Activated T-cell treated with anti-CD3 and anti-CD28 coated beads for 24 hours (primary cell): ENCODE measurements at places on chromosomes 7 and 10.

GRCh38 chr7:42292991-42293521 is 56.0 kb upstream of the GLI3 start:
- no peak for DNase-seq

DNA sequence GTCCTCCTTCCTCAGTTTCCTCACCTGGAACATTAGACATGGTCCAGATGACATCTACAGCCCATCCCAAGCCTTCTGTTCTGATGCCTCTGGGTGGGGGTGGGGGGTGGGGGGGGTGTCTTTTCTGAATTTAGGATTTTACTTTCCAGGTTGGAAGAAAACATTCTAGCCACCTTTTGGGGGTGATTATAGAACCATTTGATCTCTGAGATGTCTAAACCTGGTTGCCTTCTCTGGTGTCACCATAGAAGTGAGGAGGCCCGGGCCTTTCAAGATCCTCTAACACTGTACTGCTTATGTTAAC is 411.0 kb upstream of the ZMIZ1 start:
- DNase-seq = no peak

- peak; percentile 74 for DNase-seq
These were observed 123.1 kb upstream of the ADO start for GRCh38 chr10:62681211-62681940.

DNA sequence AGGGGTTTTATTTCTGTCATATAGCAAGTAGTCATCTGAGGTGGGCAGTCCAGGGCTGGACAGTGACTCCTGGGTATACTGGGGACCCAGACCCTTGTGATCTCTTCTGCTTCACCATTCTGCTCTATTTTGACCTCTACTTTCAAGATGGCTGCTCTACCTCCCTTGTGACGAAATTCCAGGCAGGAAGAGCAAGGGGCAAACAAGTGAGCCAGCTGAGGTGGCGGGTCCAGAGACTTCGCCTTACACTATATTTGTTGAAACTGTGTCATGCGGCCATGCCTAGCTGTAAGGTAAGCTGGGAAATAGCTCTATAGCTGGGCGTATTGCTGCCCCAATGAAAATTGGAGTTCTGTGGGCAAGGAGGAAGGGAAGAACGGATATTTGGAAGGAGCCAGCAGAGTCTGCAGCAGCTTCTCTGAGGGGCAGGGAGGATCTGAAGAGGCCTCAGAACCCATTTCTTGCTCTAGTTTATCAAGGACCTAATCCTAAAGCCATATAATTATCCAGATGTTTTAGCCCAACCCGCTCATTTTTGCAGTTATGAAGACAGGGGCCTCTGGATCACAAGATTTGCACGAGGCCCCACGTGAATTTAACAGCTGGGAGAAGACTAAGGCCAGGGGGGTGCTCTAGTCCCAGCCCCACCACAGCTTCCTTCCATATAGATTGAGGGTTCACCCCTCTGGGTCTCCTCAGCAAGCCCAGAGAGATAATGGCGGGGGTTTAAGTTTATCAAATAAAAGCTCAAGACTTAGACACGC is 7.7 kb upstream of the CPA1 start:
- DNase-seq = no peak

DNA sequence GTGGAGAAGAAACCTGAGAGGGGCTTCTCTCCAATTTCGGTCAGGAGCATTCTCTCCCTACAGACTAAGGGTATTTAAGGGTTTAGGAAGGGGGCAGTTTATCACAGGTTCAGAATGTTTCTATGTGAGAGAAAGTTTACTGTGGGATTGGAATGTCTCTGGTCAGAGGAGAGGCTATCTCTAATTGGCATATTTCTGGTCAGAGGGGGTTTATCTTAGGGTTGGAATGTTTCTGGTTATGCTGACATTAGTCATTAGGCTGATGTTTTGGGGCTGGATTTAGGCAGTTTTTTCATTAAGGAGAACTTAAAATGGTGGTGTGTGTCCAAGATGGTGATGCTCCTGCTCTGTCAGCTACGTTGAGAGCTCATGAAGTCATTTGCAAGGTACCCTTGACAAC is 758.0 kb downstream of the TYW1 start:
- DNase-seq = no peak

DNA sequence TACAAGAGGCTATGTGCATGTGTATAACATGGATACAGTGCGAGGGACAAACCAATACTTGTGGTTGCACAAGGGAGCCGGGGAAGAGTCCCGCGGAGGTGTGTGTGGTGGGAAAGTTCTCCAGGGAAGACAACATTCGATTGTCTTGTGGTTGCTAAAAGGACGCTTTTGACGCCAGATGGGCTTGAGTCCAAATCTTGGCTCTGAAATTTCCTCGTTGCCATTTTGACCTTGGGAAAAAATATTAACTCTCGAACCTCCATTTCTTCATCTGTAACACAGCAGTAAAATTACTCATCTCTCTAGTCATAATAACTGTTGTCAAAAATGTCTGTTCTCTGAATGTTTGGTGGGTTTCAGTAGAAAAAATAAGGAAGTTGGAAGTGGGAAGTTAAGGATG is 16.5 kb downstream of the PLXDC2 start:
- DNase-seq = no peak

DNA sequence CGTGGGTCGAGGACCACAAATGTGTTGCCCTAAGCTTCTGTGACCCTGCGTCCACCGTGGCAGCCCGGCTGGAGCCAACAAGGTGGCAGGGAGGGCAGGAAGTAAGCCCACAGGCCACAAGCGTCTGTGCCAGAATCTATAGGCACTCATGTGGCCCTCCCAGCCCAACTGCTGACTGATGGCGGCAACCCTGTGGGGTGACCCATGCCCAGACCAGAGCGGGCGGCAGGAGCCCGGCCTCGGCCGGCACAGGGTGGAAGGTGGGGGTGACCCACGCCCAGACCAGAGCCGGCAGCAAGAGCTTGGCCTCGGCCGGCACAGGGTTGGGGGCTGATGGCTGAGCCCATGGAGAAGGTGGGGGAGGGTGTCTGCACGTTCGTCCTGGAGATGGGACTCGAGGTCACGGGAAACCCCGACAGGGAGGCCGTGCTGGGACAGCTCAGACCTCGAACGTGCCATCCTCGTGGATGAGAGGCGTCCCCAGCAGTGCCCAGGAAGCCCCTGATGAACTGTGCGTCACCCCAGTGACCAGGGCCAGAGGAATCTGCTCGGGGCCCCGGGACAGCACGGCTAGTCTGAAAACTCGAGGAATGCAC is 181.0 kb downstream of the ELFN1 start:
- DNase-seq = no peak

DNA sequence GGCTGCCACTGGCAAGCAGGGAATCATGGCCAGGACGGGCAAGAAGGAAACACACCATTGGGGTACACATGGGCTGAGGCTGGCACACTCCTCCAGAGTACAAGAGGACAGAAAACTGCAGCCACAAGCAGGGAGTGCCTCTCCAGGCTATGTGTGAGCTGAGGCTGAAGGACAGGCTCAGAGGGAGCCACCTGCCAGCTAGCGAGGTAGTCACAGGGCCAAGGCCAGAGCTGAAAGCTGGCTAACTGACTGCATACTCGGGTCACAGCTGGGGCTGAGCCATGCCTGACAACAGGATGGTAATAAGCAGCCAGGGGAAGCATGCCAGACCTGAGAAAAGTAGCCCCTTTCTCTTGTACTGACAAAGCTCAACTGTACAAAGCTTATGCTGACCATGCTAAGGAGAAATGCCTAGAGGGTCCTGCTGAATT is 52.0 kb downstream of the KIF5B start:
- DNase-seq = no peak

- DNase-seq = no peak
These were observed 114.9 kb downstream of the HDAC9 start for GRCh38 chr7:18610331-18610948.
